ENCODE measurements at places on chromosomes 2 and 18. TPM values are rescaled to one million over a fixed set of nuclear protein-coding genes. Genes with fewer than 3 reads are reported as not detected.

Gene CCDC142
- 15.9 TPM for total RNA-seq

Gene EPAS1
- 22.7 TPM for total RNA-seq

Gene GRP
- not detected for total RNA-seq

Gene PER2
- 2.0 TPM for total RNA-seq

Gene SERPINB10
- total RNA-seq: not detected

Gene C2orf78
- not detected for total RNA-seq

Gene KANSL1L
- 14.5 TPM for total RNA-seq

Gene ZNF892
- 4.4 TPM for total RNA-seq

Gene WDCP
- 6.9 TPM for total RNA-seq

Gene CGREF1
- total RNA-seq: 0.69 TPM

Gene FTCDNL1
- total RNA-seq: 1.2 TPM

Gene PMAIP1
- total RNA-seq: 2.4 TPM

Gene PLEKHM3
- total RNA-seq: 10.6 TPM

Gene SERPINB4
- total RNA-seq: not detected

Gene CHRND
- total RNA-seq: not detected

Gene RAPGEF4
- 1.9 TPM for total RNA-seq

Gene TMEM247
- not detected for total RNA-seq
